ENCODE measurements at places on chromosomes 2 and 18.

GRCh38 chr2:10079870-10080535, at the start of gene CYS1:
TSS of gene CYS1 (minus strand) at chr2:10080411. CDS start at chr2:10080223, 188 bp downstream.
- DNase-seq: no peak

DNA sequence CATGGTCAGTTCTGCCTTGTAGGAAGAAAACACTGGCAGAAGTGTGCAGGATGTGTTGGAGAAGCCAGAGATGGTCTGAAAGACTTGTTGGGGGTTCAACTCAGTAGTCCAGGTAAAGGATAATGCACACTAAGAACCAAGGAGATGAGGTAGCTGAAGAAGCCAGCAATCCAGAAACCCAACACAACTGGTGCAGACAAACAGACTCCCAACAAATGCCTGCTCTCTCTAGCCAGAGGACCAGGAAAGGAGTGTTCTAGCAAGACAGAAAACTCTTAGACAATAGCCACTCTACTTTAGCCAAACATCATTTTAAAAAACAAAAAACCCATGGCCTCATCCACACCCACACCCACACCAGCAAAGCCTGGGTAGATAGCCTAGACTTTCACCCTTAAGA, 33.9 kb downstream of the EVA1A start:
- no peak for DNase-seq

DNA sequence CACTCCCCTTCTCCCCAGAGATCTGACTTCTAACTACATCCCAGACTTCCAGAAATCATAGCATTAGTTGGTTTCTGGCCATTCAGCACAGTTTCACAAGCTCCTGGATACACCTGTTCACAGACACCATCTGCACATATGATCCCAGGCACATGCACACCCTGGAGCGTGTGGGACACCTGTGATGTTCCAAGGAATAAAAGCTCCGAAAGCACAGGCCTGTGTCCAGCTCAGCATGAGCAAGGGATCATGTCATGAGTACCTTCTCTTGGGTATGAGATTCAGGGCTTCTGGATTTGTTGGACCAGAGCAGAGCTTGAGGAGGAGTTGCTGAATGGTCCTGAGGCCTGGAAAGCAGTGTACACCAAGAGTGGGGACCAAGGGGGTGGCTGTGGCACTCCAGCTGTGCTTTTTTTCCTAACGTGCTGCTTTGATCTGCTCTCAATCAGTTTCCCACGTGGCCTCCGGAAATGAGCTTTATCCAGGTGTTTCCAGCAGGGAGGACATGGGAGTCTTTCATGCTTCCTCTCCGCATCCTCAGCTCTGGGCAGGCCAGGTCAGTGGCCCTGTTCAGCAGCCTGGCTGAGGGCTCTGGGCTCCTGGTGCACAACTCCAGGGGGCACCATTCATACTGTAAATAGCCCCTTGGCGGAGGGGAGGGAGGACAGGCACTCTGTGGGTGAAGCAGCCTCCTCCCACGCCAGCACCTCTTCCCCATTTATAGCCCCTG, 1.8 kb downstream of the DYSF start:
- no peak for DNase-seq

- DNase-seq: no peak
Measured at GRCh38 chr18:5317186-5317585, 21.7 kb upstream of the ZBTB14 start.

GRCh38 chr2:201258666-201259615, 1.4 kb upstream of the CASP8 start:
- no peak for DNase-seq

- no peak for DNase-seq
Measured at GRCh38 chr18:46070815-46071652, 1.0 kb downstream of the PSTPIP2 start.

- no peak for DNase-seq
Measured at GRCh38 chr2:57516698-57517340, 529.8 kb upstream of the VRK2 start.

- DNase-seq: no peak
Measured at GRCh38 chr2:50611351-50611871, 420.5 kb downstream of the NRXN1 start.

DNA sequence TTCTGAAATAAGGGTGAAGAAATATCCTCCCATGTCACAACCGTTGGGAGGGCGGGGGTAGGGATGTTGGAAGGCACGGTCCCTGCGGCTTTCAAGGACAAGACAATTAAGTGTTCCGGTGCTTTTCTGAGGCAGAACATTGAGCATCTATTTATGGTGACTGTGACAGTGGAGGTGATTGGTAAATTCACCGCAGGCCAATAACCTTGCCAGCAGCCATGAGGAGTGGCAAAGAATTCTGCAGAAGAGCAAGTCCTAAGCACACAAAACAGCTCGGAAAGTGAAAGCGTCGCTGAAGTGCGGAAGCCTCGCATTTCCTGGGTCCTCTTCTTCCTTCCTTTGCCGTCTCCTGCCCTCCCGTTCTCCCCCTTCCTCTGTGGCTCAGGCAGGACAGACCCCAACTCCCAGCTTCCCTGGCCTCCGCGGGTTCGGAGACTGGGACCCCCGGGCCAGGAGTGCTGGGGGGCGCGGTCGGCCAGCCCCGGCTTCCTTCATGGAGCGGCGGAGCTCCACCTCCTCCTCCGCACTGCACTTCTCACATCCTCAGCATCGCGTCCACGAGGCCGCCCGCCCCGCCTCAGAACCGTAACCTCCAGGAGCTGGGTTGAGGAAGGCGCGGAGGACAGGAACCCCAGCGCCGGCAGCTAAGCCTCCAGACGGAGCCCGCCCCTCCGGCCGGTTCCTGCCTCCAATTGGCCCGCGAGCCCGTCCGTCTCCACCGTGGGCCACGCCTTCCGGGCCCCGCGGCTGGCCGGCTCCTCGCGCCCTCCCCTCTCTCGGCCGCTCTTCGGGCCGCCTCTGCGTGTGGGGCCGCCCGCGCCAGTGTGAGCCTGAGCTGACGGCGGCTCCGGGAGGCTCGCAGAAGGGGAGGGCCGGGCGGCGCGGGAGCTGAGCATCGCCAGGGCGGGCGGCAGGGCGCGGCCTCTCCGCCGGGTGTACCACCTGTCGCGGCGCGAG, at the start of gene ME2:
Gene ME2 (plus strand): TSS at position 774 of the 957 bp plus-strand sequence. CDS start 16,703 bp downstream, outside the sequence.
- peak; percentile 87 for DNase-seq

- no peak for DNase-seq
Measured at GRCh38 chr2:21519821-21520220, 396.1 kb downstream of the TDRD15 start.

DNA sequence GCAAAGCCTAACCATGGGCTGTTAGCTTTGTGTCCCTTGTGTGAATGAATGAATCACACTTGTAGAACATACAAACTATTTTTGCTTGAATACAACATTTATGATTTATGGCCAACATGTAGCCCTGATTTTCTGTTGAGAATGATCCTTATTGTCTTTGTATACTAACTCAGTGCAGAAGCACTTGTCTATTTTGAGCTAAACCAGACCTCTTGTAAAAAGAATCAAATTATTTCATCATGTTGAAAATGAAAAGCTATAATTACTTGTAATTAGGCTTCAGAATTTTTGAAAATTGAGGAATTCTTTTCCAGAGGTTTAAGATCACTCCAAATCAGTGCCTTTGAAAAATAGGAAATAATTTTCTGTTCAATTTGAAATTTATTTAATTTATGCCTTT, 85.9 kb downstream of the ZNF407 start:
- no peak for DNase-seq

GRCh38 chr2:165069151-165069550, 113.8 kb upstream of the SLC38A11 start:
- no peak for DNase-seq

GRCh38 chr2:231521-232185, 32.2 kb downstream of the SH3YL1 start:
- DNase-seq: no peak

DNA sequence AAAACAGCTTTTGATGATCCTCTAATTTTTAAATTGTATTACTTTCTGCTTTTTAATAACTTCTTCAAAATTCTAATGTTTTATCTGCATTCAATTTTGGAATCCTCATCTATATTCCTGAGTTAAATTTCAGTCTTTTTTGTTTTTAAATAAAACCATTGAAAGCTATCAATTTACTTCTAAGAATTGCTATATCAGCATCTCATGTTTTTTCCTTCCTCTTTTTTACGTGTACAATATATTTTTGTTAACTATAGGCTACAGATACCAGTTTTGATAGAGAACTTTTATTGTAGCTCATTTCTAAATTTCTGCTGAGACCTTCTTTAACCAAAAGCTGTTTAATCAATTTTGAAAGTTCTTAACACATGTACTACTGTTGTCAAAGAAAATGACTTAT, 84.5 kb downstream of the SS18 start:
- DNase-seq: no peak

GRCh38 chr2:17058772-17059402, 393.3 kb upstream of the CYRIA start:
- no peak for DNase-seq

GRCh38 chr2:39667104-39667885, 1.6 kb downstream of the TMEM178A start:
- no peak for DNase-seq

- no peak for DNase-seq
Measured at GRCh38 chr2:156955701-156956100, 301.8 kb upstream of the GALNT5 start.

DNA sequence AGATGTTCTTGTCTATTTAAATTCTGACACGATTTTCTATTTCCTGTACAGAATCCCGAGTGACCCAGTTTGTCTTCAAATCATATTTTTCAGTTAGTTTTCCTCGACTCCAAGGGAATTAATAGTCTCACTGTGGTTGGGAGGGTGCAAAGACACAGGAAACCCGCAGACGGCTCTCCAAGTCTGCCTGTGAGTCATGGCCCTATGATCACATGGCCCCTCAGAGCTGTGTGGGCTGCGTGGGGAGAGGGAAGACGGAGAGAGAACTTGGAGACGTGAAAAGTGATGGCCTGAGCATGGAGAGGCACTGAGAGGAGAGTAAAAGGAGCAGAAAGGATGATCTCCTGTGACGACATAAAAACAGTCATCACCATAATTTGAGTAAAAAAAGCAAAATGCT, 989.9 kb downstream of the DCDC2C start:
- DNase-seq: no peak

GRCh38 chr2:160878618-160879017, 281.6 kb upstream of the TANK start:
- DNase-seq: no peak

DNA sequence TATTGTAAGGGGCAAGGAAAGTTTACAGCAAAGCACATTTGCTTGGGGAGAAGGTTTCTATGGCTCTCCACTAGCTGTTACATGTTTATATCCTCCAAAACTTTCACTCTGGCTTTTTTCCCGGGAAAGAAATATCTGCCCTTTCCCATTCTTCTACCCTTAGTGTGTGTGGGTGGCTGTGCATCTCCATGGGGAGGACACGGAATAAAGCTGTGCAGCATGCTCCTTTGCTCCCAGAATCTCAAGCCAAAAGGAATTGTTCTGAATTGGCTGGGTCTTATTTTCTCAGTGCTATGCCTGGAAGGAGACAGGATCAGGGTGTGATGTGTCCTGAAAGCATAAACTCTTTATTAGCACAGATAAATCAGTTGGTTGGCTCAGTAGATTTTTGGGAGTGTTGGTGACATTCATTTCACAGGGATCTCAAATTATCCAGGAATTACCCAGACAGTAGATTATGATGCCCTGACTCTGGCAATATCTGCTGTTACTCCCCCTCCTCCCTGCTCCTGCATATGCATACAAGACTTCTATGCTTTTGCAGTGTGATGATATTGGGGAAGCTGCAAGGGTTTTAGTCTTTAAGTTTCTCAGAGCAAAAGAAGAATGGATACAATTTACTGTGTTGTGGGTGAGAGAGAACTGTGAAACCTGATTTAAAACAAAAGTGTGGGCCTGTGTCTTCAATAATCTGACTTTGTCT, 63.1 kb downstream of the PARD3B start:
- DNase-seq: no peak

GRCh38 chr2:121080013-121080772, 204.8 kb downstream of the TFCP2L1 start:
- no peak for DNase-seq

DNA sequence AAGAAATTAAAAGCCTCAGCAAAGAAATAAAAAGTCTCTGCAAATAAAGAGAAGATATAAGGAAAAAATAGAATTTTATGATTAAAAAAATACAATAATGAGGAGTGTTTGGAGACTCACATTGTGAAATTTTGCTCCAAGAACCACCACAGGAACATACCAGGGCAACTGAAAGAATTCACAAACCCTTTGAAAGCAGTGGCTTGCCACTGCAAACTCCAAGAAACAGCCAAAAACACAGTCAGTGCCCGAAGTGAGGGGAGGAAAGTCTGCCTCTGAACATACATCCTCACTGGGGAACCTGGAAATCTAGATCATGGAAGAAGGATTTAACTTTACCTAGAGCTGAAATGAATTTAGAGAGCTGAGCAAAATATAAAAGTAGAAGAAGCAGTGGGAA, 33.1 kb downstream of the EVA1A start:
- DNase-seq: no peak

GRCh38 chr2:2015646-2016045, 271.3 kb upstream of the PXDN start:
- DNase-seq: no peak

GRCh38 chr2:19139386-19139785, 219.0 kb downstream of the OSR1 start:
- no peak for DNase-seq

DNA sequence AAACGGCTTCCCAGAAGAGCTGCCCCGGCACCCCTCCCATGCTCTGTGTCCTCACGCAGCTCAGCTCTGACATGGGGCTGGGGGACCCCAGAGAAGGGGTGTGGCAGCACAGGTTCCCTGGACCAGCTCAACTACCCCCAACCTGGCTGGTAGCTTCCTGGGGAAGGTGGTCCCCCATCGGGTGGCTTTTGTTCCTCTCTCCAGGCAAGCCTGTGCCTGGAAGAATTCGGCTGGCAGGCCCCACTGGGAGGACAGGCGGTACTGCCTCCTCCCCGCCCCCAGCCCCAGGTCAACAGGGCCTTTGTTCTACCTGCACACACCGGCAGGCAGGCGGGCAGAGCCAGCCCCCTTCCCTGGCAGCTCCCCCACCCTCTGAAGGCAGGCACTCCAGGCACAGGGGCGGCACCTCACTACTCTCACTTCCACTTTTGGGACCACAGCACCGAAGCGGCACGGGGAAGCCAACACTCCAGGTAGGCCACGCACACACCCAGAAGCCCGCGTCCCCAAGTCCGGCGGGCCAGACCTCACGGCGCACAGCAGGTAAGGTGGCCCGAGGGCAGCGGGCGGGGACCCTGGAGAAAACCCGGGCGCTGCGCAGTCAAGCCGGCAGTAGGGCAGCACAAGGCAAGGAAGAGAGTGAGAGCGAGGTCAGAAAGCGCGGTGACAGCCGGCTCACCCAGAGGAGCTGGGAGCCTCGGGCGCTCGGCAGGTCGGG, 1.3 kb downstream of the HS6ST1 start:
- DNase-seq: no peak

- no peak for DNase-seq
Measured at GRCh38 chr2:102208774-102209173, 22.0 kb downstream of the IL1RL2 start.

GRCh38 chr2:175855794-175856453, 146.1 kb downstream of the LNPK start:
- no peak for DNase-seq

DNA sequence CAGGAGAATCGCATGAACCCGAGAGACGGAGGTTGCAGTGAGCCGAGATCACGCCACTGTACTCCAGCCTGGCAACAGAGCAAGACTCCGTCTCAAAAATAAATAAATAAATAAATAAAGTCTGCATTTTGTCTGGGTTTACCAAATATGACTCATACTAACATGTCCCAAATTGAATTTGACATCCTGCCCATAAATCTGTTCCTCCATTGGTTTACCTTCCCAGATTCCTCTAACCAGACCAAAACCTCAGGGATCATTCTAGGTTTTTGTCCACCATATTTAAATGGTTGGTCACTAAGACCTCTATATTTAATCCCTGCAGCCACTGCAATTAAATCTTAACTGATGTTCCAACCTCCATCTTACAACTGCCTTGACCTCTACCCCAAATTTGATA, 150.9 kb downstream of the ATAD2B start:
- no peak for DNase-seq
